NCI-H1092 (cell line): ENCODE measurements at places on chromosomes 7 and 10.

DNA sequence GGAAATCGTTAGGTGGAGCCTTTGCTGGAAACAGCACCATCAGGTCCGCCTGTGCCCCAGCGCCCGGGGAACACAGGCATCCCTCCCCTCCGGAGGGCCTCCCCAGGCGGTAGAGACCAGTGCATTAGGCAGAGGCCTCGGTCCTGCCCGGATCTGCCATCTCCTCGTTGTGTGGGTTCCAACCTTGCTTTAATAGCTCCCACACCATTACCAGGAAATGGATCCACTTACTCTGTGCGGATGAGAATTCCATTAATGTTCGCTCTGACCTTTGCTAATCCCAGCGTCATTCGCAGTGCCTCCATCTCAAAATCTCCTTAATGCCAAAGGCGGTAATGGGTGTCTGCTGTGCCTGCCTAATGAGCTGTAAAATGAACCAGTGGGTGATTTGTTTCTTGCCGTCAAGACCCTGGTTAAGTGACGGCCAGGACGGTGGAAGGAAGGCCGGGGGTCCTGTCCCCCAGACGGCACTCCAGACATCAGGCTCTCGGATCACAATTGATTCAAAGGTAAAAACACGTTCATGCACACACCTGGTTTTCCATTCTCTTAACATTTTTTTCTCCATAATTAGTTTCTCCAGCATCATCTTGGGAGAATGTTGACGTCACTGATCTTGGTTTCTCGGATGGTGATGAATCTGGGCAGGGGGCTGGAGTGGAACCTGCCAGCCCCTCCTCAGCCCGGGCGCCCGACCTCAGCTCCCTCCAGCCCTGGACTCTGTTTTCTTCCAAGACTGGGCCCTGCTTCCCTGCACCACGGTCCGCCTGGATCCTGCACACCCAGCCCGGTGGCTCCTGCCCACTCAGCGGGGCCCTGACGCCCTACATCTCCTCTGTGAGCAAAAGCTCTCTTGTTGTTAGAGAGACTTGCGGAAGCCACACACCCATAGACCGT, 22.8 kb upstream of the FAM20C start:
- DNase-seq = no peak

DNA sequence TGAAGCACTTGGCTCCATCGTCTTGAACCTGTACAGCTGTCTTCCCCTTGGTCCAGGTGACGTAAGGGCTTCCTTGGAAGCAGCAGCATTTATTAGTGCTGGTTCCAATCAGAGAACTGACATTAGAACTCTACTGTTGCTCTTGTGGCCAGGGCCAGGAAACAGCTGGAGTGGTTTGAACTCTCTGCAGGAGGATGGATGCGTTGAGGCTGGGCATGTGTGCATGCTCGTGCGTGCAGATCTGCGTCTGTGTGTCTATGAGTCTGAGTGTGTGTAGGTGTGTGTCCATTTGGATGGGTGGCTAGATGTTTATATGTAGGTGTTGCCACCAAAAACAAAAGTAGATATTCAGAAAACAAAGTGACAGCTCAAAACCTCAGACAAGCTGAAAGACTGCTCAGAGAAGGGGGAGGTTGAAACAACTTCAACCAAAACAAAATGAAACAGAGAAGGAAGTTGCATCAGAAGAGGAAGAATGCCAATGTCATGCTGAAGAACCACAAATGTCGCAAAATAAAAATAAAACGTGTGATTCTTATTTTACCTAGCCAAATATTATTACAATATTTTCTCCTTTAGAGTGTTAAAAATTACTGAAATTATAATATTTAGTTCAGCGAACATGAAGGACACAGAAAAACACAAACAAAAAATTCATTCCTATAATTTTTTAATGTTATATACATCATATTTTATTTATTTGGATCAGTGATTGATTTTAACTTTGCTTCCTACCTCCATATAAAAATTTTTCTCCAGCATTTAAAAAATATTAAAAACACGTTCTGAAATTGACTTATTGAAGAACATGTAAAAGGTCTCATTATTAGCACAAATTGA, 96.1 kb upstream of the MKLN1 start:
- DNase-seq = no peak

DNA sequence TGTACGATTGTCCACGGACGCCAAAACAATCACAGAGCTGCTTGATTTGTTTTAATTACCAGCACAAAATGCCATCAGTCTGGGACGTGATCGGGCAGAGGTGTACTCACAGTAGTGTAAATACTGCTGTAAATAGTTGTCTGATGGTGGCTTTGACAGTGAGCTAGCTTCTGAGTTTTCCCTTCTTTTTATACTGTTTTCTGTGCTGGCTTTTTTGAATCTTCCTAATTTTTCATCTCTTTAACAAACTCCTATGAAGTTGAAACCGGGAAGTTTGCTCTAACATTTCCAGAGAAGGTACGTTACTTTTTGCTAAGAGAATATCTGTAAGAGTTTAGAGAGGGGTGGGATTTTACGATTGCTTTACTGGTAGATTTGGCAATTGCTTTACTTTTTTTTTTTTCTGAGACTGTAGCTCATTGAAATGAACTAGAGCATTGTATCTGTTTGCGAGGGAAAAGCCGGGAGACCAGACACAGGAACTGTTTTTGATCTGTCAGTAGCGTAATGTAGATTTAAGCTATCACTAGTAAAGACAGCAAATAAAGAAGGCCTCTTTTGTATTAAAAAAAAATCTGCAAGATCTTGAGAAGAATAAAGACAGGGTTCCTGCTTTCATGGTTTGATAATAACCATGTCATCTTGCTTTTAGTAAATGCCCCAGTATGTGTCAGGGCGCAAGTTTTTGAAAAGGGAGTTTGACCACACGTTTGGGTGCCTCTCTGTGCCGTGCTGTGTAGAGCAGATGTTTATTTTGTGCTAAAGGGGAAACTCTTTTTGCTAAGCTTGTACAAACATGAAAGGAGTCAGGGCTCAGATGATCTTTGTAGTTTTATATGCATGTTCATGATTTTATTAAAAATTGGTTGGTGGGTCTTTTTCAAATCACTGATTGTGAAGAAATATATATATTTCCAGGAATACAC, 712 bp downstream of the FOXP2 start:
- DNase-seq = no peak

- DNase-seq = peak; percentile 6
These were observed 632.6 kb downstream of the KCNMA1 start for GRCh38 chr10:77004917-77005564.

GRCh38 chr7:39540320-39540719, 25.9 kb upstream of the YAE1 start:
- DNase-seq = peak; percentile 82
